Stimulated activated naive CD4-positive, alpha-beta T cell (primary cell): ENCODE measurements at places on chromosomes 4 and X.

GRCh38 chrX:146454363-146454762 lies 355.2 kb upstream of the CXorf51B start:
- no peak for DNase-seq

- DNase-seq, result no peak
Observed at GRCh38 chr4:156475322-156475721, 496.3 kb downstream of the PDGFC start.

- DNase-seq, result peak; percentile 47
Observed at GRCh38 chrX:118823263-118824172, at the start of gene ZCCHC12. ZCCHC12 (plus strand) TSS chrX:118823824; CDS start chrX:118825245, 1,421 bp downstream.

GRCh38 chr4:152304220-152304619 lies 231.7 kb downstream of the FBXW7 start:
- no peak for DNase-seq

- DNase-seq, result no peak
Observed at GRCh38 chrX:74458736-74459135, 37.4 kb downstream of the SLC16A2 start.

- no peak for DNase-seq
Observed at GRCh38 chr4:148998719-148999118, 556.5 kb upstream of the NR3C2 start.

- no peak for DNase-seq
Observed at GRCh38 chrX:106728337-106728736, 1.8 kb downstream of the RNF128 start.

DNA sequence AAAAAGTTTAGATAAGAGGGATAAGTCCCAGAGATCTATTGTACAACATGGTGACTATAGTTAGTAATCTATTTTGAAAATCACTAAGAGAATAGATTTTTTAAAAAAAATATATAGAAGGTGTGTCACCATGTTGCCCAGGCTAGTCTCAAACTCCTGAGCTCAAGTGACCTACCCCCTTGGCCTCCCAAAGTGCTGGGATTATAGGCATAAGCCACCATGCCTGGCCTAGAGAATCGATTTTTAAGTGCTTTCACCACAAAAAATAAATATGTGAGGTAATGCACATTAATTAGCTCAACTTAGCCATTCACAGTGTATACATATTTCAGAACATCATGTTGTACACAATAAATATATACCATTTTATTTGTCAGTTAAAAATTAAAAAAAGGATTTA lies 56.7 kb upstream of the TBC1D9 start:
- DNase-seq, result no peak

DNA sequence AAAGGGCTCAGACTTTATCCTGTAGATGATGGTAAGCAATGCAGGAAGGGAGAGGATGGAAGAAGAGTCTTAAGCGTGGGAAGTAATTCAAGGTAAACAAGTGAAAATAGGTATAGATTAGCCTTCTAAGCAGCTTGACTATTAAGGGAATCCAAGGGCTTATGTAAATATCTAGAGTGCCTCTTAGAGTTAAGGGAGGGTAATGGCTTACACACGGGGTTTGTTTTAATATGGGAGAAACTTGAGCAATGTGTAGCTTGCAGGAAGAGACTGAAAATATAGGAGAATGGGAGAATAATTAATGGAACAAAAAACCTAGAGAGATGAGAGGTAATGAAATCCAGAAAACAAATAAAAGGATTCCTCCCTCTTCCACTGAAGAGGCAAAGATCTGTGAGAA lies 12.8 kb upstream of the SAP30 start:
- no peak for DNase-seq

DNA sequence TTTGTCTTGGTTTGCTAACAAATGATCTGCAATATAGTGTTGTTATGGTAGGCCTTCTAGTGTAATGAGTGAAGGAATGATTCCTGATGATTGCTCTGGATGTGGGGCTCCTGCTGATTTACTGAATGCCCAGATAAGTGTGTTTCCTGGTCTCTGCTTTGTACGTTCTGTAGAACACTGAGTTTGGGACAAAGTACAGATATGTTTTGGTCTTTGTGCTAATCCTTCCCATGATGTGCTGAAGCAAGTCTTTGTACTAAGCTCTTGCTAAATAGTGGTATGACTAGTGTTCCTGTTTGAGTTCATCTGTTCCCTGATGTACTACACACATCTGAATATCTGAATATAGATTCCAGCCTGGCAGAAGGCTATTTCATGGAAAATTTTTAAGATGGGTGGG lies 36.9 kb upstream of the XIAP start:
- no peak for DNase-seq

- no peak for DNase-seq
Observed at GRCh38 chr4:4950561-4951290, 68.5 kb downstream of the CYTL1 start.

DNA sequence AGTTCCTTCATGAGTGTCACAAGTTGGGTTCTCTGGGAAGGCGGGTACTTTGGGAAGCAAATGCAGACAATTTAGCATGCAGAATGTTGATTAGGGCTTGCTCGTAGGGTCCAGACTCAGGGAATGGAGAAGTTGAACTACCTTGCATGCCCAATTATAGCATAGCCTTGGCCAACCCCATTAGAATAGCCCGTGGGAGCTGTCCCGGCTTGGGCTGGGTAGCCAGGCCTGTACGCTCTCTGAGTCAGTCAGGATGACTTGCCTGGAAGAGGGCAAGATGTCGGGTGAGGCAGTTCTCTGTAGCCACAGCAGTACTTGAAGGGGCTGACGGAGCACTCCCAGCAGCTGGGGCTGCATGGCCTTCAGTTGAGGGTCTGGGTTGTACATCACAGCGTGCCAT lies 19.5 kb downstream of the KIAA0232 start:
- DNase-seq, result no peak

DNA sequence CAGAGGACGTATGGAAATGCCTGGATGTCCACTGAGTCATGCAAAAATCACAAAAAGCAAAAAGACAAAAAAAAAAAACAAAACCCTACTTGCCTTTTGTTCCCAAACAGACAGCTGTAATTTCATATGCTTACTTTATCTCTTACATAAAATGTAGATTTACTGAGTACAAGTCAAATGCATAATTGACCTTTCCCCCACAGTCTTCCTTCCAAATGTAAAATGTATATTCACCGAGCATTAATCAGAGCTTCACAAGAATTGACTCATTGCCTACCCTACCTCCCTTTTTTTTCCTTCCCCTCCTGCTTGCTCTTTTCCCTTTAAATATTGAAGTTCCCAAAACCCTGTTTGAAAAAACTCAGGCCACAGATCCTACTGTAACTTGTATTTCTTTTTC lies 32.5 kb upstream of the TMPRSS11B start:
- no peak for DNase-seq

GRCh38 chr4:83371936-83372335 lies 37.3 kb upstream of the HPSE start:
- DNase-seq, result no peak

DNA sequence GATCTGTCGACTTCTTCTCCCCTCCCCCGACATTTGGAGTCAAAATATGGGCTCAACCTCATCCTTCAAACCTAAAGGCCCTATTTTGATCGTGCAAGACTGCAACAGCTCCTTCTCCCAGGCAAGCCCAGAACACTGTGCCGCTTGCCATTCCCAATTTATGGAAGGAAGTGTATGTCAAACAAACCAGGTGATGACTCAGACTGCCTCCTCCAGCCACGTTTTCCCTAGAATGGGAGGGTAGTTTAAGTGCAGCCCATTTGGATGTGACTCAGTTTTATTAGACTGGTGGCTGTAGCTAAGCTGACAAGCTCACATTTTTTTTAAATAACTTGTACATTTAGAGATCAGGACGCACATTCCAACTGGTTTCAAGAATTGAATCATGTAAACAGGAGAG lies 570.4 kb upstream of the DIPK2B start:
- no peak for DNase-seq

- no peak for DNase-seq
Observed at GRCh38 chrX:121307449-121307848, 260.0 kb downstream of the GLUD2 start.
